Colonic mucosa (tissue), 4 donors: ENCODE measurements at places on chromosomes 7 and 10.

DNA sequence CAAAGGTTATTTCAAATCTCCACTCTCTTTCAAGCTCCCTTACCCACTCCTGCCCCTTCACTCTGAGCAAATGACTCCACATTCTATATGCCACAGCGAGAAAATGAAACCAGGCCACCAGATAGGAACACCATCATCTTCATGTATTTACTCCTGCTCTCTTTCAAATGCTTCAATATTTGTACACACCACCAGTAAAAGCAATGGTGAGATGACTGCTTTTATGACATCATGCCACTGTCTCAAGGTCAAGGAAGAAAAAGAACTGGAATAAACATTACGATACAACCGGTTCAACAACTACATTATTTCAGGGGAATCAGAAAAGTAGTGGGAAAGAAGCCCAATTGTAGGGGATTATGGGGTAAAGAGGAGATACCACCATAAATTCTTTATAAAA is 32.7 kb downstream of the PUS7 start:
- DNase-seq = no peak
- no peak overlapping the region for H3K4me3 ChIP-seq
- no peak overlapping the region for H3K27ac ChIP-seq
- H3K36me3 ChIP-seq = no peaks in the 10 kb centered on the region

DNA sequence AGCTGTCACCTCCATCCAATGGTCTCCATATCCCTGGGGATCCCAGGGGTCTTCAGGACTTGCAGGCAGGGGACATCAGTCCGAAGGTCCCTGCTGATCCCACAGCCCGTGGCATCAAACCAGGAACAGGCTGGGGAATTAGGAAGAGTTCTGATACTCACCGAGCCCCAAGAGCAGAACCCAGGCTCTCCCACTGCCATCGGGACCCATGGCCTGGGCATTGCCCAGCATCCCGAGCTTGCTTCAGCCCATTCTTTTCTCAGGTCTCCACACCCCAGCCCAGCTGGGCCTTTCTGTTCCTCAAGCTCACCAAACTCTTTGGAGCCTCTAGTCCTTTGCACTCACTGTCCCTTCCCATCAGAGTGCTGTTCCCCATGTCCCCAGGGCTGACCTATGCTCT is 280.9 kb downstream of the GRID1 start:
- no peaks in the 10 kb centered on the region for H3K27me3 ChIP-seq
- H3K36me3 ChIP-seq = no peaks in the 10 kb centered on the region
- DNase-seq = no peak
- H3K27ac ChIP-seq = no peak overlapping the region

GRCh38 chr7:155280446-155281397 is 17.0 kb upstream of the INSIG1 start:
- DNase-seq = no peak
- no peaks in the 10 kb centered on the region for H3K4me1 ChIP-seq
- H3K4me3 ChIP-seq = no peak overlapping the region
- H3K36me3 ChIP-seq = no peaks in the 10 kb centered on the region

DNA sequence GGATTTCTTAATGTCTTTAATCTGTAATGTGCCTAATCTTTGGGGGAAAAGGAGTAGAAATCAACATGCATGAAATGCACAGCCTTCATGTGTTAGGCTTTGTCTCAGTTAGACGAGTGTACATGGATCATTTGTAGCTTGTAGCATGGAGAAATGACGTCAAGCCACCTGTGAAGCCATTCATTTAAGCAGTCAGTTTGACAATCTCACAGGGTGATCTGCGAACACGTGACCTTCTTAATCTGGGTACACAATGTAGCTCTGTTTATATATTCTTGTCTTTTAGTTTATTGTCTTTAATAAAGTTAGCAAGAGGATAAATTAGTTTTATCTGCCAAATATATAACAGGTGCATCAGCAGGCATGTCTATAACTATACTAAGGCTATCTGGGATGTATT is 351.9 kb upstream of the LRGUK start:
- no peaks in the 10 kb centered on the region for H3K4me1 ChIP-seq
- no peaks in the 10 kb centered on the region for H3K36me3 ChIP-seq
- no peak overlapping the region for H3K4me3 ChIP-seq
- H3K27ac ChIP-seq = no peak overlapping the region

GRCh38 chr10:71726580-71727104 is 7.1 kb upstream of the C10orf105 start:
- no peak overlapping the region for H3K4me3 ChIP-seq
- H3K36me3 ChIP-seq = no peaks in the 10 kb centered on the region
- H3K27ac ChIP-seq = peak overlapping the region; percentile 84
- peak; percentile 46 for DNase-seq
- H3K27me3 ChIP-seq = no peaks in the 10 kb centered on the region
- peaks cover 31% of the 10 kb centered on the region for H3K4me1 ChIP-seq

DNA sequence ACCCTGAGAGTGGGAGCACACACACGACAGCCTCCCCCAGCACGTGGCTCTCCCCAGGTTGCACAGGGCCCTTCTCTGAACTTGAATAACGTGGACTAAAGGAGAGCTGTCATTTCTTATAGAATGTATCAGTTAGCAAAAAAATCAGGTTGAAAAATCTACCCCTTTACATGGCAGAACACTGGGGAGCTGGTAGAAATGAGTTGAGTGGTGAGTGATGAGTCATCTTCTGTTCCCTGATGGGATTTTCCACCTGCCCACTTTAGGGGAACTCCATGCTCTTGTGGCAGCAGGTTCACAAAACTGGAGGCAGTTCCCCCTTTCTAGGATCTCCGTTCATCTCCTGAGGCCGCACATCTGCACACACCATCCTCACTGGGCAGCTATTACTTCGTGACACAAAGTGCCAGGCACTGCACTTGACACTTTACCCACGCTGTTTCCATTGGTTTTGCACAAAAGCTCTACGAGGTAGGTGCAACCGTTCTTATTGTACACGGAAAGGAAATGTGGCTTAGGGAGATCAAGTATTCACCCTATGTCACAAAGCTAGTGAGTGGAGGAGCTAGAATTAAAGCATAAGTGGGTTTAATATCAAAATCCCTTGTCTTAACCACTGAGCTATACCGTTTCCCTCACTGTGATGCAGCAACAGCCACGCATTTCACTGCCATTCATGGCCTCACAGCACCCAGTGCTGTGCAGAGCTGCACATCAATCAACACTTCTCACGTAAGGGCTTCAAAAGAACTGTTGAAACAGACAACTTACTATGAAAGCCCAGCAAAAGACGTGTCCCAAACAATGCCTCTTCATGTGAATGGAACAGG is 80.2 kb downstream of the RNF216 start:
- H3K4me3 ChIP-seq = no peak overlapping the region
- no peak overlapping the region for H3K27ac ChIP-seq
- no peaks in the 10 kb centered on the region for H3K4me1 ChIP-seq
- no peak for DNase-seq
- no peaks in the 10 kb centered on the region for H3K27me3 ChIP-seq

DNA sequence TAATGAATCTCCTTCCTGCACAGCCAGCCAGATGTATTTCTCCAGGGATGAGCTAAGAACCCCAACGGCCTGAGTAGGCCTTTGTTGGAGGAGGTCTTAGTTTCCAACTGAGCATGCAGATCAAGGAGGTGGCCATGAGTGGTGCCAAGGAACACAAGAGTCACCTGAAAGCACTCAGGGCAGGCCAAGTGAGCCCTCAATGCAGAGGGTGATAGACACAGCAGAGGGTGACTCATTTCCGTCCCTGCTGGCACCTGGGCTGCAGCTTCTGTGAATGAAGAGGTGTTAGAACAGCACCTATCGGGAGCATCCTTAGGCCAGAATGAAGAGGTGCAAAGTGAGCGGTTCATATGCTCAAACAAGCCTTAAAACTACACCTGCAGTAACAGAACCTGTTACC is 211.8 kb downstream of the FRMD4A start:
- H3K27me3 ChIP-seq = no peaks in the 10 kb centered on the region
- no peaks in the 10 kb centered on the region for H3K36me3 ChIP-seq
- DNase-seq = no peak
- H3K27ac ChIP-seq = no peak overlapping the region
- no peak overlapping the region for H3K4me3 ChIP-seq
- H3K4me1 ChIP-seq = no peaks in the 10 kb centered on the region

GRCh38 chr10:46229144-46229563 is 57.6 kb upstream of the ANTXRL start:
- H3K27me3 ChIP-seq = no peaks in the 10 kb centered on the region
- no peak overlapping the region for H3K27ac ChIP-seq

GRCh38 chr7:42203336-42203735 is 33.7 kb downstream of the GLI3 start:
- H3K4me3 ChIP-seq = no peak overlapping the region
- no peaks in the 10 kb centered on the region for H3K36me3 ChIP-seq
- no peaks in the 10 kb centered on the region for H3K27me3 ChIP-seq
- H3K4me1 ChIP-seq = no peaks in the 10 kb centered on the region
- DNase-seq = no peak

DNA sequence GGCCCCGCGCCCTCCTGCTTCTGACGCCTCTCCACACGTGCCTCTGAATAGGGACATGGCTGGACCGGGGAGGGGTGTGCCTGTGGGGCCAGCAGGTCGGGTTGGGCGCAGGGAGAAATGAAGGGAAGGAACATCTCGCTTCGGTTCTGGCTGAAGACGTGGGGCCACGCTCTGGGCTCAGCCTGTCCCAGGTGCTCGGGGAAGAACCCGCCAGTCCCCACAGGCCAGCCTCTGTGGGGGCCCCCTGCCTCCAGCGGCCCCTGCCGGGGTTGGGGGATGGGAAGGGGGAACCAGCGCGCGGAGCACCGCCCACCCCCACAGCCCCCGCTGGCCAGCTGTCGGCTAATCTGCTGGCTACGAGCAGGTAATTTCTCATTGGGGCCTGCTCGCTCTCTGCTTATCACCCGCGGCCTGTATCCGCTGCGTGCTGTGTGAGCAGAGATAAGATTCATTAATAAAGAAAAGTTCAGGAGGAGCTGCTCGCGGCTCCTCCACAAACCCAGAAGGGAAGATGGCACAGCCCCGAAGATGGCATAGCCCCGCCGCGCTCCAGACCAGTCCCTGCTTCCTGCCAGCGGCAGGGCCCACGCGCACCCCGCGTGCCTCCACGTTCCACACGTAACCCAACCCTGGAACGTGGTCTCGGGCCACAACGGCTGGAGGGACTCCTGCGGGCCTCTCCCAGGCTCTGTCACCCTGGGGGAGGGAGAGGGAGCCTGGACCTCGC is 186.2 kb downstream of the ELFN1 start:
- H3K4me1 ChIP-seq = no peaks in the 10 kb centered on the region
- H3K36me3 ChIP-seq = no peaks in the 10 kb centered on the region
- no peak overlapping the region for H3K4me3 ChIP-seq

DNA sequence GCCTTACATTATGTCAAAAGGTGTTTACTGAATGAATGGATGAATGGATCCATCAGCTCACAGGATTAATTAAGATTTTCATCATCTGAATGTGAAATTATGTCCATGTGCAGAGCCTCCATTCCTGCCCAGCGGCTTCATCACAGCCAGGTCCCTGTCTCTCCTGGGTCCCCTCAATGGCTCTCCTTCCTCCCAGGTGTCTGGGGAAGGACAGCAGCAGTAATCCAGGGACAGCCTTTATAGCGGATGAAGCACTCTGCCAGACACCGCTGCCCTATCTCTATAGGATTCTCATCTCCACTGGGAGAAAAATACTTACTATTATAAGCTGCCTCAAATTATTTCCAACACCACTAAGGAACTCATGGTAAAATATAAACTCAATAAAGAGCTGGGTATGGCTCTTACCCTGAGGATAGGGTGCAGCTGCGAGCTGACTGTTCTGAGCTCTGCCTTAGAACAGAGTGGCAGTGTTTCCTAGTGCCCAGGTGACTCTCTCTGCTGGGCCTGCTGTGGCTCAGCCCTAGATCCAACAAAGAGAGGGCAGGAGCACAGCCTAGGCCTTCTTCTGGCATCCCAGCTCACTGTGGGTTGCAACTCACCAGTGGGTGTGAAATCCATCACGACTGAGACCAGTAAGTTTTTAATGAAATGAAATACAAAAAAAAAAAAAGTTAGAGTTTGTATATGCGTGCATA is 38.3 kb downstream of the GPRIN2 start:
- no peaks in the 10 kb centered on the region for H3K27me3 ChIP-seq
- H3K4me1 ChIP-seq = peaks cover 2% of the 10 kb centered on the region
- DNase-seq = peak; percentile 16
- no peaks in the 10 kb centered on the region for H3K36me3 ChIP-seq
- H3K4me3 ChIP-seq = no peak overlapping the region

- no peak overlapping the region for H3K4me3 ChIP-seq
- no peaks in the 10 kb centered on the region for H3K4me1 ChIP-seq
- H3K27me3 ChIP-seq = no peaks in the 10 kb centered on the region
Measured at GRCh38 chr7:109898-110556, 82.3 kb upstream of the FAM20C start.
